Ureter (tissue), 1 donor: ENCODE measurements at places on chromosomes 4 and X. TPM values are rescaled to one million over a fixed set of nuclear protein-coding genes. Genes with fewer than 3 reads are reported as not detected.

The SMS gene
- 48.9 TPM for total RNA-seq

The CXCL8 gene
- 0.44 TPM for total RNA-seq

The GRIA3 gene
- total RNA-seq = 3.5 TPM

The RAB40A gene
- total RNA-seq = 2.8 TPM

The ADGRG4 gene
- total RNA-seq = 1.0 TPM

The FAM50A gene
- total RNA-seq = 48.6 TPM

The ADAM29 gene
- total RNA-seq = not detected

DNA sequence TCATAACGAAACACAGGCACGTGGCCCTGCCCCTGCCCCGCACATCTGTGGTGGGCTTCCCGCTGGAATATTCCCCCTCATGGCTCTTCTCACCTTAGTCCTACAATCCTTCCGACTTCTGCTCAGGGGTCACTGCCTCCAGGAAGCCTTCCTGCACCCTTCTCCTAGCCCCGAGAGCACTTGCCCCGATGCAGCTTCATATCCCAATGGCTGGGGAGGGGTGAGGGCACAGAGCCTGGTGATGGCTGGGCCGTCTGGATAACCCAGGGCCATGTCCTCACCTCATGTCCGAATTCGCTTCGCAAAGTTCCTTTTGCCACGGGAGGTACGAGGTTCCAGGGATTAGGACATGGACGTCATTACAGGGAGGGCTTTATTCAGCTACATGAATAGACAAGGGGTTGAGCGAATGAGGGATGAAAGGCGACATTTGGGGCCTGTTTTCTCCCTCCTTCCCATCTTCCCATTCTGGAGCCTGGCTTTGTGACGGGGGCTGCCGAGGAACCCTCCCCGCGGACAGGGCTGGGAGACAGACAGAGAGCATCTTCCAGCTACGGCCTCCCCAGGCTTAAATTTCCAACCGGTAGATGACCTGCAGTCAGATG is 35.5 kb upstream of the HMX1 start:
- DNase-seq = no peak

DNA sequence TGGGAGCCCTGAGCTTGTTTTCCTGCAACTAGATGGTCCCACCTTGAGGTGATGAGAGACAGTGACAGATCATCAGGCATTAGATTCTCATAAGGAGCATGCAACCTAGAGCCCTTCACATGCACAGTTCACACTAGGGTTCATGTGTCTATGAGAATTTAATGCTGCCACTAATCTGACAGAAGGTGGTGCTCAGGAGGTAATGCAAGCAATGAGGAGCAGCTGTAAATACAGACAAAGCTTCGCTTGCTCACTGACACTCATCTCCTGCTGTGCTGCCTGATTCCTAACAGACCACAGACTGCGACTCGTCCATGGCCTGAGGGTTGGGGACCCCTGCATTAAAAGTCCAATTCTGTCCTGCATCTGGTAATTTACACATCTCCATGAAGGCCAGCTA is 141.6 kb downstream of the KCNIP4 start:
- no peak for DNase-seq

DNA sequence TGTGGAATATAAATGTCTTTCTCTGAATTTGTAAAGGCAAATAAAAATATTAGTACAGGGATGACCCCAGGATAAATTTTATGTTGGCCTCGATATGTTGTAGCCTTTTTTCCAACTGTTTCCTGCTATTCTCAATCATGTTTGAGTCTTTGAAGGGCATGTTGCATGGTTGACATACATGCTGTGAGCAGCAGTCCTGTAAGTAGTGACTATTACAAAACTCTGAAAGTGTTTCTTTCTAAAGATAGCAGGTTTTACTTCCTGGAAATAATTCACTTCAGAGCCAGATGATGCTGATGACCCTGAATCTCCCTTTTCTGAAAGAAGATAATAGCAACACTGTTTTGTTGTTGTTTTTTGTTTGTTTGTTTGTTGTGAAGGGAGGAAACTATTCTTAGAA is 393.0 kb upstream of the GNPDA2 start:
- no peak for DNase-seq

GRCh38 chr4:114692958-114693357 is 94.4 kb downstream of the UGT8 start:
- no peak for DNase-seq

DNA sequence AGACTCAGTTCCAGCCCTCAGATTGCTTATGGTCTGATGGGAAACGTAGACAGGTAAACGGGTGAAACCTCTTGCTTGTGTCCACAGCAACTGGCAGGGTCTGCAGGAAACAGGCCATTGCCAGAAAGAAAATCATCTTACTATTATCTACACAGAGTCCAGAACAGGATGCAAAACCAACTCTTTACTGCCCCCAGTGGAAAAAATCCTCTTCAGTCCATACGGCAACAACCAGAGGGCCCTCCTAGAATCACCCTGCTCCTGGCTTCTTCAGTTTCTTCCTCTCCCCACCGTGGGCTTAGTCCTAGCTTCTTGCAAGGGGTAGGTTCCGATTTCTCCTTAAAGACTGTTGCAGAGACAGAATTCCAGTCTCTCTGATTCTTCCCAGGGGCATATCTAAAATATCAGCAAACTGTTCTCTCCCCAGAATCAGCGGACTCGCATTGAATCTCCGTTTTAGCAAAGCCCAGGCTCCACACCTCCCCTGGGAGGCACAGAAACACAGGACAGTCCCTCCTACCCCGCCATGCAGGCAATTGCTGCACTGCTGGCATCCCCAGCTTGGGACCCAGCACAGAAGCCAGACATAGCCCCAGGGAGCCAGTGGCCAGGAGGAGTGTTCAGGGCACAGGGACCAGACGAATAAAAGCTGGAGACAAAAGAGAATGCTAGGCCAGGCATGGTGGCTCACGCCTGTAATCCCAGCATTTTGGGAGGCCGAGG is 41.0 kb upstream of the SH3RF1 start:
- no peak for DNase-seq
